Ovary (tissue), 10 donors: ENCODE measurements at places on chromosomes 6 and 20. TPM values are rescaled to one million over a fixed set of nuclear protein-coding genes. Genes with fewer than 3 reads are reported as not detected.

GRCh38 chr20:50762045-50762422 is 30.7 kb downstream of the PARD6B start:
- H3K4me3 ChIP-seq: no peak overlapping the region
- no peak overlapping the region for H3K27ac ChIP-seq
- H3K4me1 ChIP-seq: peaks cover 4% of the 10 kb centered on the region
- H3K27me3 ChIP-seq: no peaks in the 10 kb centered on the region

GRCh38 chr20:44209686-44210405 is 725 bp downstream of the OSER1 start:
- peak overlapping the region; percentile 70 for H3K4me3 ChIP-seq
- H3K4me1 ChIP-seq: peaks cover 1% of the 10 kb centered on the region
- H3K36me3 ChIP-seq: no peaks in the 10 kb centered on the region
- peak overlapping the region; percentile 86 for H3K27ac ChIP-seq
- no peak for DNase-seq
- H3K27me3 ChIP-seq: no peaks in the 10 kb centered on the region

NANP gene
- total RNA-seq: 7.6 TPM

OR2H2 gene
- total RNA-seq: not detected

GRCh38 chr6:136576821-136577220 is 26.6 kb upstream of the MAP7 start:
- no peaks in the 10 kb centered on the region for H3K27me3 ChIP-seq
- no peak overlapping the region for H3K27ac ChIP-seq
- H3K36me3 ChIP-seq: no peaks in the 10 kb centered on the region

- H3K27me3 ChIP-seq: no peaks in the 10 kb centered on the region
- H3K4me3 ChIP-seq: no peak overlapping the region
- DNase-seq: no peak
- no peaks in the 10 kb centered on the region for H3K36me3 ChIP-seq
Measured at GRCh38 chr6:26257272-26257671, 107.7 kb upstream of the BTN3A2 start.

GRCh38 chr6:118548136-118548535 is at the start of gene PLN:
PLN (plus strand) TSS chr6:118548296; CDS start chr6:118558922, 10,626 bp downstream.
- DNase-seq: no peak
- H3K4me1 ChIP-seq: no peaks in the 10 kb centered on the region
- no peaks in the 10 kb centered on the region for H3K27me3 ChIP-seq

GRCh38 chr6:117270055-117270842 is 4.9 kb downstream of the VGLL2 start:
- no peaks in the 10 kb centered on the region for H3K27me3 ChIP-seq
- no peak overlapping the region for H3K27ac ChIP-seq
- peaks cover 7% of the 10 kb centered on the region for H3K4me1 ChIP-seq
- H3K4me3 ChIP-seq: no peak overlapping the region
- DNase-seq: no peak

MBOAT1 gene
- total RNA-seq: 30.2 TPM

MARCKS gene
- 94.1 TPM for total RNA-seq

SMLR1 gene
- not detected for total RNA-seq

GRCh38 chr6:107543088-107543487 is 53.2 kb downstream of the SOBP start:
- H3K27me3 ChIP-seq: no peaks in the 10 kb centered on the region
- no peak overlapping the region for H3K4me3 ChIP-seq
- no peak for DNase-seq
- H3K36me3 ChIP-seq: no peaks in the 10 kb centered on the region

- no peak overlapping the region for H3K27ac ChIP-seq
- DNase-seq: no peak
- no peaks in the 10 kb centered on the region for H3K27me3 ChIP-seq
- no peaks in the 10 kb centered on the region for H3K36me3 ChIP-seq
- no peaks in the 10 kb centered on the region for H3K4me1 ChIP-seq
Measured at GRCh38 chr6:66278115-66278514, 571.1 kb upstream of the EYS start.

PKIB gene
- total RNA-seq: 0.36 TPM

DNA sequence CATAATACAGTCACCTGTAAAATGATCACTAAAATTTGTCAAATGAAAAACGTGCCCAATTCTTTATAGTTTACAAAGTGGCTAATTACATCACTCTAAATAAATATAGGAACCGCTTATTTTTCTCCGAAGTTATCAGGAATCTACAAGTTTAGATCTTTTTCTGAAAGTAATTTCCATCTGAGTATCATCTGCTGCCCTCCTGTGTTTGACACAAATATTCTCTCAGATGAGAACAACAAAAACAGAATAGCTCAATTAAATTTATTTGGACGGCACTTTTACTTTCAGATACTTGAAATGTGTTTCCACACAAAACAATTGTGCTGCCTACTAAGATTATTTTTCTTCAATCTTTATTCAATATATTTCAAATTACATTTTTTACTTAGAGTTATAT is 5.0 kb downstream of the SF3B5 start:
- no peak overlapping the region for H3K27ac ChIP-seq
- H3K4me1 ChIP-seq: peaks cover 10% of the 10 kb centered on the region
- H3K36me3 ChIP-seq: no peaks in the 10 kb centered on the region

DNA sequence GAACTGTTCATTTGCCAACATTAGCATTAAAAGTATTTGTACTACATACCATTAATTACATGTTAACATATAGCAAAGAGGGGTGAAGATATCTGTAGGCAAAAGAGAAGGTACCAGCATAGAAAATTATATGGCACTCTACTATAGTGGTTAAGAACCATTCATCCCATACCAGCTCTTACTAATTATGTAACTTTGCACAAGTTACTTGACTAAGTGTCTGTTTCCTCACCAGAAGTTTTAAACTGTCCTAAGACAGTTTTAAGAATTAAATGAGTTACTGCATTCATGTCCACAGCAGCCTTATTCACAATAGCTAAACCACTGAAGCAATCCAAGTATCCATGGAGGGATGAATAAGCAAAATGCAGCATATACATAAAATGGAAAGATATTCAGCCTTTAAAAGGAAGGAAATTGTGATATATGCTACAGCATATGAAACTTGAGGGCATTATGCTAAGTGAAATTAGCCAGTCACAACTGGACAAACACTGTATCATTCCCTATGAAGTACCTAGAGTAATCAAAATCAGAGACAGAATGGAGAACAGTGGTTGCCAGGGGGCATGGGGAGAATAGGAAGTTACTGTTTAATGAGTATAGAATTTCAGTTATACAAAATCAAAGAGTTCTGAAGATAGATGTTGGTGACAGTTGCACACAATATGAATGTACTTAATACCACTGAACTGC is 98.9 kb downstream of the RNGTT start:
- H3K4me3 ChIP-seq: no peak overlapping the region
- H3K4me1 ChIP-seq: no peaks in the 10 kb centered on the region
- no peaks in the 10 kb centered on the region for H3K27me3 ChIP-seq
- no peak overlapping the region for H3K27ac ChIP-seq

DPPA5 gene
- total RNA-seq: not detected

GRCh38 chr20:51037532-51038115 is 14.7 kb upstream of the KCNG1 start:
- H3K27me3 ChIP-seq: no peaks in the 10 kb centered on the region
- no peak for DNase-seq
- H3K27ac ChIP-seq: no peak overlapping the region
- no peaks in the 10 kb centered on the region for H3K36me3 ChIP-seq
- no peak overlapping the region for H3K4me3 ChIP-seq

HDGFL1 gene
- not detected for total RNA-seq

DNA sequence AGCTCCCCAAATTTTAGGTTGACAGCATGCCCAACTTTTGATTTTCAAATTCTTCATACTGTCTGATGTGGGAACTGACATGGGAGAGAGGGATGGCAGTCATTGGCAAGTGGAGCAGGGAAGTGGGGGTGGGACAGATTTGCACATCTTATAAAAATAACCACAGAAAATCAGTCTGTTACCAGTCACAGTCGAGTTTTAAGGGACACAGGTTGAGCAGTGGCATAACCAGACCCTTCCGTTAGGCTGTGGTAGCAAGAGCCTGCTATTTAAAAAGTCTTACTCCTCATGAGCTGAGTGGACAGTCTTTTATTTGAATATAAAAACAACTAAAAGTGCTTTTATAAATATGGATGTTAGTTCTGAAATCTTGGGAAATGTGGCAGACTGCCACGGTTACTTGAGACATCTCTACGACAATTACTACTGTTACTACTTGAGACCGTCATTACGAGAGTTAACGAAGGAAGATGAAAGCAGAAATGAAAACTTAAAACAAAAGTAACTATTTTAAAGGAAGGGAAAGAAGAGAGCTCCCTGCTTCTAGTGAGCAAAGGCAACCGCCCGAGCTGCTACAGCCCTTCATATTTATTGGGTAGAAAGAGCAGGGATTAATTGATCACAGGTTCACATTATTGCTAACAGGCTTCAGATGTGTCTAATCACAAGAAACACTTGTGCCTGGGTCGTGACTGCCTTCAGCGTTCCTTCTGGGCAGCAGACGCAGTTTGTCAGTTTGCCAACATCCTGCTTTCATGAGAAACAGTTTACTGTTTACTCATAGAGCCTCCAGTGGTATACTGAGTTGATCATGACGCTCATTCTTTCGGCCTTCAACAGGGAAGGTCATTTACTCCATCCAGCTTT is 71.3 kb downstream of the EFHC1 start:
- H3K27ac ChIP-seq: no peak overlapping the region
- H3K36me3 ChIP-seq: no peaks in the 10 kb centered on the region
- no peak overlapping the region for H3K4me3 ChIP-seq
- no peaks in the 10 kb centered on the region for H3K27me3 ChIP-seq
- no peak for DNase-seq

DNA sequence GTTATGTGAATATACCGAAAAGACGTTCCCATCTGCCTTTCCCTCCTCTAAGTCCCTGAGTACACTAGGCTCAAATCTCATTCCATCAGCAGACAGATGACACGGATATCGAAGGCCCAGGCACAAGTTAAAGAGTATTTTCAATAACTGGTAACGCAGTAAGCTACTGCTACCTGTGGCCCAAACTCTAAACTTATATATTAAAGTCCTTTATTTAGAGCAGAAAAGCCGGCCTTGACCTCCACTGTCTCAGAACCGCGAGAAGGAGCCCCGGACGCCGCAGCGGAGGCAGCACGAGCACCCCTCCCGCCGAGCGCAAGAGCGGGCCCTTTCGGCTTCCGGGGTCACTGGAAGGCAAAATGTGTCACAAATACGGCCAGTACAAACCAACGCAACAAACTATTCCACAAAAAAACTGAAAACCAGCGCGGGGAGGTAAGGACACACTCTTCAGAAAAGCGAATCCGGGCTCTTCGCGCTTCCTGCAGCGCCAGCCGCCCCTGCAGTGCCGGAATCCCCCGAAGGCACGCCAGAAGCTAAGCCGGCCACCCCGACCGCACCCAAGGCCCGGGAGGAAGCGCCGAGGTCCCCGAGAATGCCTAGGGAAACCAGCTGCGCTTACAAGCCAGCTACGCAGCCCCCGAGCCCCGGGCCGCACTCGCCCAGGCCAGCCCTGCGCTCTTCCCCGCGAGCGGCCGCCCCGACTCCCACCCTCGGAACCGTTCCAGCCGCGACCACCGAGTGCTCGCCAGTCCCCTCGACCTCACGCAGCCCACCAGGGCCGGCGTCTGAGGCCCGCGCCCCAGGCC is 681 bp downstream of the DIDO1 start:
- DNase-seq: peak; percentile 47
- H3K27ac ChIP-seq: peak overlapping the region; percentile 96
- H3K4me3 ChIP-seq: peak overlapping the region; percentile 76
- H3K27me3 ChIP-seq: no peaks in the 10 kb centered on the region
- peaks cover 29% of the 10 kb centered on the region for H3K4me1 ChIP-seq

GRCh38 chr6:82693094-82693493 is 329.5 kb downstream of the TPBG start:
- DNase-seq: no peak
- no peak overlapping the region for H3K27ac ChIP-seq
- H3K4me1 ChIP-seq: no peaks in the 10 kb centered on the region
- no peak overlapping the region for H3K4me3 ChIP-seq

GRCh38 chr6:157929076-157929475 is 52.6 kb upstream of the SYNJ2 start:
- H3K4me1 ChIP-seq: no peaks in the 10 kb centered on the region
- DNase-seq: no peak
- H3K27ac ChIP-seq: no peak overlapping the region
- H3K36me3 ChIP-seq: no peaks in the 10 kb centered on the region

BPIFB4 gene
- total RNA-seq: not detected

GRCh38 chr6:4979426-4979825 is 24.4 kb downstream of the RPP40 start:
- H3K27ac ChIP-seq: no peak overlapping the region
- H3K27me3 ChIP-seq: no peaks in the 10 kb centered on the region
- H3K4me3 ChIP-seq: no peak overlapping the region
- H3K36me3 ChIP-seq: no peaks in the 10 kb centered on the region
- no peak for DNase-seq
- H3K4me1 ChIP-seq: no peaks in the 10 kb centered on the region

C6orf120 gene
- 25.5 TPM for total RNA-seq

DNA sequence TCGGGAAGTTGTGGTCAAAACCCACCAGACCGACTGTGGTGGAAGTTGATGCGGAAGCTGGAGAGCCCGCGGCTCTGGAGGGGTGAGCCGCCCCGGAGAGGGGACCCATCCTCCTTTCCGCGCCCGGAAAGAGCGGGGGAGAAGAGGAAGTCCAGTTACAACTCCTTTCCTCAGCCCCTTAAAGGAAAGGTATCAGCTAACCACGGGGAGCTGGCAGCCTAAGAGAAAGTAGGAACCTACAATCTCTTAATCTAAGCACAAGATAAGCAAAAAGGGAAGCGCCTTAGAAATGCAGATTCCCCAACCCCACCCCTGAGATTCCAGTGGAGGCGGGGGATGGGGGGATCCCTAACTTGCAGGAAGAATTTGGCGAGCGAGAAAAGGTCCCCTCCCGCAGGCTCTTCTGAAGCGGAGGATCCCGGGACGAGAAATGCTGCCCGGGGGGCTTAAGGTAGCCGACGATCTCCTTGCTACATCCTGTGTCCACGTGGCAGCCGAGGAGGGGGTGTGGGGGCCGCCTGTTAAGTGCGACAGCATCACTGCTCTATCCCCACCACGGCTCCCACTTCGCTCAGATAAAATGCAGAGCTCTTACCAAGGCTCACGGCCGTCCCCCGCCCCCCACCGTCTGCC is 87.5 kb downstream of the ZFP64 start:
- H3K36me3 ChIP-seq: no peaks in the 10 kb centered on the region
- H3K4me1 ChIP-seq: peaks cover 8% of the 10 kb centered on the region
- DNase-seq: no peak
- no peak overlapping the region for H3K27ac ChIP-seq
- H3K27me3 ChIP-seq: peaks cover 4% of the 10 kb centered on the region

DNA sequence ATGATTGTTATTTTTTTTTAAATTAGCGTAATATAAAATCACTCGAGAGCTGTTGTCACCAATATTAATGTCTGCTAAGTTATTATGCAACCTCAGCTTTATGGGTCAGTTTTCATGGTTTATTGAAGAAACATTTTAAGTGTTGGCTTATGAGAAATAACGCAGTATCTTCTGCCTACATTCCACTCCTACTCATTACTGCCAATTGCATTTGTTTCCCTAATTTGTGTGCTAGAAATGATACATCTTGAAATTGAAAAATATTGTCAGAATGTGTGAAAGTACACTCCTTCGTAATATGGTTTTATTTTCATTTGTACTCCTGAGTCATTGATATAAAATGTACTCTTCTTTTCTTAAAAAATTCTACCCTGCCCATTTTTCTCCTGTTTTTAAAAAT is 333.3 kb upstream of the HSF2 start:
- H3K27me3 ChIP-seq: no peaks in the 10 kb centered on the region
- H3K4me3 ChIP-seq: no peak overlapping the region
- no peak overlapping the region for H3K27ac ChIP-seq
